ENCODE measurements at places on chromosomes 7 and 10.
A peak's percentile ranks its signal among the peaks of the same experiment; 100 is the strongest.

DNA sequence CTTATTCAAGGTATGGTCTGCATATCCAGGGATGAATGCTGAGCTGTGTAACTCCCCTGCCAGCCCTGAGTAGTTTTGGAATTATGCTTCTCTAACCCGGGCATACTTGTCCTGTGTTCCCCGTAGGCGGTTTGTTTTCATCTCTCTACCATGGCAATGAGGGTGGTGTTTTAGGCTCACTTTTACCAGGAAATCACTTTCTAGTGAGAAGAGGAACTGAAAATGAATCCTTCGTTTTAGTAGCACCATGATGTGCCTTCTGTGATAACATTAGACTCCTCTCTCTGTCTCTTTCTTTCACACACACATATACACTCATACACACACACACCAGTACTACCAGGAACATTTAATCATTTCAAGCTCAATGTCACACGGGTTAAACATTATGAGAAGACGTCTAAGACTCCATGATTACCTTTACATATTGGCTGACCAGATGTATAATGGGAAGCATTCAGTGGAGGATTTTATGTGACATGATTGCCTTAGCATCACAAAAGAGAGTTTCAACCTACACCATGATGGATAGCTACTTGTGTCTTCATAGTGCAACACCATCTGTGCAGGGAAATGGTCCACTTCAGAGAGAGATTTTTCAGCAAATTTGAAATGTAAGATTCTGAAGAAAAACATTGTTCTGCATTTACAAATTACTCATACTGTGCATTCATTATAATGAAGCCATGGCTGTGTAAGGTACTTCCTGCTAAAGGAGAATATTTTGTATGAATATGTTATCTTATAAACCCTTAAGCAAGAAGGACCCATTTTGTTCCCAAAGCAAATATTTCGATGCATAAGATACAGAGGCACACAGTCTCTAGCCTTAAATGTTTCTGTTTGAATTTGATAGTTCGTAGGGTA lies 31.0 kb upstream of the PFKP start:
- DNase-seq: no peak

DNA sequence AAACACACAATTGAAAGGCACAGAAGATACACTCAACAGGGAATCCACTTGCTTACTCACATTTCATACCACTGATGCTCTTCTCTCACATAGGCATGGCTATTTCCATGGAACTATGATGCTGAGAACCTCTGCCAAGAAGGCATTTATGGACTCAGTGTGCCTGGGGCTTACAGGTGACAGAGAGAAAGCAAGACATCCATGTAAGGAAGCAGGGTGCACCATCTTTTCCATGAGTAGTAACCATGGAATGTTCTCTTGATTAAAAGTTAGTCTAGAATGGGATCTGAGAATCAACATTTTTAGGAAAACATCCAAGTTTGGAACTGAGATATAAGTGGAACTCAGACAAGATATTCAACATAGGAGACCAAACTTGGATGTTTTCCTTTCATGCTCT lies 52.5 kb upstream of the MACC1 start:
- DNase-seq: no peak

DNA sequence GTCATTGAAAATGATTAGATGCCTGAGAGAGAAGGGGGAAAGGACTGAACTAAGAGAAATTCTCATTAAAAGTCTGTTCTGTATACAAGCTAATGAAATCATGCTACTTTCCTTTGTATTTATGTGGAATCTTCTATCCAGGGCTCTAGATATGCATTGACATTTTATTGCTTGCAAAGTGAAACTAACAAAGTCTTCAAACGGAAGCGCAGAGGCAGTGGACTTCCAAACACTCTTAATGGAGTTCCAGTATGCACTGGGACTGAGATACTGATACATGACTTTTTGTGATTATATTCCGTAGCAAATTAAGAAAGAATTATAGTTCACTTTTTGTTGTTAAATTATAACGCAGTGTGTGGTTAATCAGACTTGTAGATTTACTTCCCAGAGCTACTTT lies 166.8 kb upstream of the TBX20 start:
- no peak for DNase-seq

DNA sequence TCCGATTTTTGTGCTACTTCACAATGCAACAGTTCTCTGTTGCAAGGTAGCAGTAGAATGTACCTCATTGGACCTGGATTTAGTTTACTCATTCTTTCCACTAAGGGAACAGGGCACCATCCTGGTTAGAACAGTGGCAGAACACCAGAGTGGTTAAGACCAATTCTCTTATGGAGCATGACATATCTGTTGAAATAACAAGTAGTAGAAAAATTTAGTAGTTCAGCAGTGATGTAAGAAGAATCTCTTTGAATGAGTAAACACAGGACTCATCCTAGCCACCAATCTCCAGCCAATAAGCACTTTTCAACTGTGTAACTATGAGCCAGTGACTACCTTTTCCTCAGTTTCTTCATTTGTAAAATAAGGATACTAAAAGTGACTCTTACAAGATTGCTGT lies 2.4 kb downstream of the ANKRD22 start:
- no peak for DNase-seq

GRCh38 chr7:155584763-155585531 lies 38.6 kb upstream of the CNPY1 start:
- no peak for DNase-seq

- no peak for DNase-seq
Measured at GRCh38 chr7:68422281-68422680, 1176.0 kb upstream of the AUTS2 start.

DNA sequence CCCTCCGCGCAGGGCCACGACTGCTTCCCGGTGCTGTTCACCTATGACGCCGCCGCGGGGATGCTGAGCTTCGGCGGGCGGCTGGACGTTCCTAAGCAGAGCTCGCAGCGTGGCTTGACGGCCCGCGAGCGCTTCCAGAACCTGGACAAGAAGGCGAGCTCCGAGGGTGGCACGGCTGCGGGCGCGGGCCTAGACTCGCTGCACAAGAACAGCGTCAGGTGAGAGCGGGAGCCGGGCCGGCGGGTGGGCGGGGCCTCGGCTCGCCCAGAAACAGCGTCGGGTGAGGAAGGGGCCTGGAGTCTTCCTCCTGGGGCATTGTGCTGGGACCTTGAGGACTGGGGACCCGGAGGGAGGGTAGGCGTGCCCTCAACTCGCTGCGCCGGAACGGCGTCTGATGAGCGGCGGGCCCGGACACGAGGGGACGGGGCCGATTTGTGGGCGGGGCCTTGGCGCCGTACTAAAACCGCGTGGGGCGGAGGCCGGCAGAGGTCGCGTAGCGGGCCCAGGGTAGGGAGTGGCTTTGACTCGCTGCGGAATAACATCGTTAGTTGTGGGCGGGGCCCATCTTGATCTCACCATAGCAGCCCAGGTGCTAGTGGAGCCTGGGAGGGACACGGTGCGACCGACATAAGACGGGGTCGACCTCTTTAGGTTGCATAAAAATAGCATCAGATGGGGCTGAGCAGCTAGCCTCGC lies 15.6 kb downstream of the PDAP1 start:
- DNase-seq: peak; percentile 77

- DNase-seq: no peak
Measured at GRCh38 chr7:44309271-44310091, 15.9 kb downstream of the CAMK2B start.

DNA sequence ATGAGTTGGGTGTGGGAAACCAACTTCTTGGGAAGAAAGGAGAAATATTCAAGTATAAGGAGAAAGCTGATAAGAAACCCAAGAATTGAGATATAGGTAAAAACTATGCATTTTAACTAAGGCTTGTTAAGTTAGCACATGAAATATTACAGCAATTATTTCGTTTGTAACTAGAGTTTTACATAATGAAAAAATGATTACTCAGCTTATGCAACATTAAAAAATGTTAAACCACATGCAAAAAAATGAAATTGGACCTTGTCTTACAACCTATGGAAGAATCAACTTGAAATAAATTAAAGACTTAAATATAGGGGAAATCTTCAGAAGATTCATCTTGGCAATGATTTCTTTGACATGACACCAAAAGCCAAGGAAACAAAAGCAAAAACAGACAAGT lies 183.2 kb downstream of the CDCA7L start:
- no peak for DNase-seq

DNA sequence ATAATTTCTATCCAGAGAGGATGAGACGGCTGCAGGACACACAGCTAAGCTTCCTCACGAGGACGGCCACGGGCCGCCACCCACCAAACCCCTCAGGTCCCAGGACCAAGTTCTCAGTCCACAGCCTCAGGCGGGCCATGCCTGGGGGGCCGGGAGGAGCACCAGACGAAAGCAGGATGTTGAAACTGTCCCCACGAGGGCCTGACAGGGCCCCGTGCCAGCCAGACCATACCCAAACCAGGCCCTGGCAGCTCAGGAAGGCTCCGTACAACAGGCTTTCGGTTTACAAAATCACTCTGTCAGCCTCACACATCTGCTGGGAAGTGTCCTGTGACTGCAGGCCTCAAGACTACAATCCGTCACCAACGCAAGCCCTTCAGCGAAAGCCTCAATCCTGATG lies 14.5 kb downstream of the TUBGCP2 start:
- DNase-seq: no peak

DNA sequence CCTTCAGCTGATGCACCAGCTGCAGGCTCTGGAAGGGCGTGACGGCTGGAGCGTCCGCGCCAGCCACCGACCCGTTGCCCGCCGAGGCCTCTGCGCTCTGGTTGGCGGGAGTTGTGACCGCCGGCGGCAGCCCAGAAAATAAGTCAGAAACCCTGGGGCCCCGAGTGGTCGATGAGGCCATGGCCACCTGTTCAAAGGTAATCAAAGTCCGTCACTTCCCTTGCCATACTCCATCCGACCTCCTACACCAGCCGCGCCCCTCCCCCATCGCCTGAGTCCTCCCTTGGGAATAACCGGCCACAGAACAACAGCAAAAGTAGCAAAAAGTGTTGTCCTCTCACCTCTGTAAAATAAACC lies 406 bp downstream of the PRLHR start:
- no peak for DNase-seq

GRCh38 chr10:96833220-96834001 lies 1.3 kb downstream of the LCOR start:
- DNase-seq: no peak

- DNase-seq: no peak
Measured at GRCh38 chr7:107453388-107453787, 16.5 kb upstream of the GPR22 start.

DNA sequence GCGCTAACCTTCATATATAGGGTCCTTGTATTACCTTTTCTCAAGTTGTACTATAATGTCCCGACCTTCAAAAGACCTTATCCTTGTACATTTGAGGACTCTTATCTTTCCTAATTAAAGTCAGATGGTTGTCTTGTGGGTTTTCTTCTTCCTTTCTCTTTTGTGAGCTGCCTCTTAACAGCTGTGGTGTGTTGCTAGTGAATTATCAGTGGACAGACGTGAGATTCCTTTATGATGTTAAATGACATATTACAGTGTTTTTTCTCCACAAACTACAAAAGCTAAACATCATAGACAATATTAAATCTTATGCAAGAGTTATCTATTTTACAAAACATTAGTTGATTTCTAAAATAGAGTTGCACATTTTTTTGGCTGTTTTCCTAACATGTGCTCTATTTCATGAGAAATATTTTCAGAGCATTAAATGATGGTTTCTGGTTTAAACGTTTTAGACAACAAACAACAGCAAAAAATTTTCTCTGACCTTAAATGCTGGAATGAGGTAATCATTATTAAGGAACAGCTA lies 272.2 kb upstream of the NPVF start:
- DNase-seq: no peak

DNA sequence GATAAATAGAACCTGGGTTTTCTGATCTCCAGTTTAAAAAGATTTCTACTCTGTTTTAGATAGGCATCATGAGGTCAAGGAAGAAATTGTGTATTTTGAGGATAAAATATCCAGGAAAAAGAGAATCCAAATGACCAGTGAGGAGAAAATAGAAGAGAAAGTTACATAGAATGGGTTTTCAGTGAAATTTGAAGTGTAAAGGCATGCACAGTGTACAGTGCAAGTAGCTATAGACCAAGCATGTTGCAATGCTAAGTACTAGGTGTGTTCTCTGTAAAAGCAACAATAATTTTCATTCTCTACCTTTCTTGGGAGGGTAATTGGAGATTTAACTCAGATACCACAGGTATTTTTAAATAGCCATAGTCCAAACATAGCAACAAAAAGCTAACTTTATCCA lies 22.6 kb downstream of the CDK1 start:
- DNase-seq: no peak

DNA sequence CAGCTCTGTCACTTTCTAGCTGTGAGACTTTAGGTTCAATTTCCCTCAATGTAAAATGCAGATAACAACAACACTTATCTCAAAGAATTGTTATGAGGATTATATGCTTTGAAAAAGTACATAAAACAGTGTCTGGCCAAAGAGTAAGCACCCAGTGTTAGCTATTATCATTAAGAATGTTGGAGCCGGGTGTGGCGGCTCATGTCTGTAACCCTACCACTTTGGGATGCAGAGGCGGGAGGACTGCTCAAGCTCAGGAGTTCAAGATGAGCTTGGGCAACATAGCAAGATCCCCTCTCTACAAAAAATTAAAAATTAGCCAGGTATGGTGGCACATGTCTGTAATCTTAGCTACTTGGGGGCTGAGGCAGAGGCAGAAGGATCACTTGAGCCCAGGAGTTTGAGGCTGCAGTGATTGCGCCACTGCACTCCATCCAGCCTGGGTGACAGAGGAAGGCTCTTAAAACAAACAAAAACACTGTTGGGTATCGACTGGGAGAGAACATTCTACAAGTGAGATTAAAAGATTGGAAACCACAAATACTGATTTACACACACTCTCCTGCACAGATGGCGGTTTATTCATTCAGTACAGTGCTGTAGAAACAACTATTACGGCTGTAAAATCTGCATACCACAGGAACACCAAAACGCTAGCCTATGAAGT lies 107.3 kb downstream of the PROSER2 start:
- no peak for DNase-seq

GRCh38 chr7:27185013-27185853 lies at the start of gene HOXA11:
TSS of gene HOXA11 (minus strand) at chr7:27185232. CDS start at chr7:27185144, 88 bp downstream.
- no peak for DNase-seq

DNA sequence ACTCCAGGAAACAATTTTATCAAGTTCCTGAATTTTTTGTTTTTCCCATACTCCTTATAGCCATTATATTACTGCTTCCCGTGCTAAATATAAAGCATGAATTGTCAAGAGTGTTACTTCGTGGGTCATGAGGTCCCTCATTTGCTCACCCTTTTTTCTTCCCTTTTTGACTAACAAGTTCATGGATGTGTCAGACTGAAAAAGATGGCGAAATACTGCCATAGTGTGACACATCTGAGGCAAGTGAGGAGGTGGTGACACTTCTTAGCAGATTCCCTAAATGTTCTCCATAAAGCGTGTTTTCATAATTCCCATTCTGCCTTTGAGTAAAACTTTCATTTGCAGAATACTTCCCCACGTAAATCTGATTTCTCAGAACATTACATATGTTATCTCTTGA lies 269.6 kb upstream of the FZD1 start:
- no peak for DNase-seq

Measured in NCI-H1417 treated with DMSO at 0.1 percent for 48 hours (cell line).